Endothelial cell (in vitro differentiated cells): ENCODE measurements at places on chromosomes 2 and 18.

DNA sequence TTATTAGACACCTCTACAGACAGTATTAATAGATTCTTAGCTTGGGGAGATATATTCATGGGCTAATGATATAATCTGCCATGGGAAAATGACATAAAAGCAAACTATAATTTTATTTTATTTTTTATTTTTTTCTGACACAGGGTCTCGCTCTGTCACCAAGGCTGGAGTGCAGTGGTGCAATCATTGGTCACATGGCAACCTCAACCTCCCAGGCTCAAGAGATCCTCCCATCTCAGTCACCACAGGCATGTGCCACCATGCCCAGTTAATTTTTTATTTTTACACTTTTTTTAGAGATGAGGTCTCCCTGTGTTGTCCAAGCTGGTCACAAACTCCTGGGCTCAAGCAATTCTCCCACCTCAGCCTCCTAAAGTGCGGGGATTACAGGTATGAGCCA is 39.3 kb downstream of the RTN4 start:
- DNase-seq, result no peak

DNA sequence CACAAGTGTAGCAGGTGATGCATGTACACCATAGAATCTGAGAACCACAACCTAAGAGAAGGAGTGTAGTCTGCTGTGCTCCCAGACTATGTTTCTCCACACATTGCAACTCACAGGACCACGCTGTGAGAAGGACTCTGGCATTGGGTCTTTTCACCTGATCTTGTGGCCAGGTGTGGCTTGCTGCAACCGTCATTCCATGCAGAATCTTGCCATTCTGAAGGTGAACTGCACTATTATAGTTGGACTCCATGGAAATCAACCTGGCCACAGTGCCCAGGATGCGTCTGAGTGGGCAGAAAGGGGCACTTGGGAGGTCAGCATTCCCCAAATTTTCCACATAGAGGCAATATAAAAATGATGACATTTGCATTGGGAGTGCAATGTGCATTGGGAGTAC is 122.2 kb downstream of the CAPN13 start:
- DNase-seq, result no peak

DNA sequence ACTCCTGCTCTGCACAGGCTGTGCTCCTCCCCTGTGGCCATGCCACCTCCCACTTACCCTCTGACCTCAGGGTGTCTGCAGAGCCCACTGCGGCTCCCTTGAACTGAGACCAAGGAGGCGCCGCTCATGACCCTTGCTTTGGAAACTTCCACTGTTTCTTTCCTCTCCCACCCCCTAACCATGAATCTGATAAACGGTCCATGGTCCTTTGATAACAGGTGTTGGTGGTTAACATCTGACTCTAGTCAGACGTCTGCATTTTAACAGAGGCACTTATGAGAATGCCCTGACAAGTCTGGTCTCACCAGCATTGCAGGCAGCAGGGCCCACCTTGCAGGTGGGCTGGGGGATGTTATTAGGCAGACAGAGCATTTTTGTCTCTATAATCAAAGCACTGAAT is 113.6 kb upstream of the APCDD1 start:
- DNase-seq, result no peak

GRCh38 chr2:197875763-197876162 is 71.4 kb downstream of the PLCL1 start:
- DNase-seq, result no peak

GRCh38 chr2:10075571-10076209 is 4.5 kb downstream of the CYS1 start:
- DNase-seq, result no peak

DNA sequence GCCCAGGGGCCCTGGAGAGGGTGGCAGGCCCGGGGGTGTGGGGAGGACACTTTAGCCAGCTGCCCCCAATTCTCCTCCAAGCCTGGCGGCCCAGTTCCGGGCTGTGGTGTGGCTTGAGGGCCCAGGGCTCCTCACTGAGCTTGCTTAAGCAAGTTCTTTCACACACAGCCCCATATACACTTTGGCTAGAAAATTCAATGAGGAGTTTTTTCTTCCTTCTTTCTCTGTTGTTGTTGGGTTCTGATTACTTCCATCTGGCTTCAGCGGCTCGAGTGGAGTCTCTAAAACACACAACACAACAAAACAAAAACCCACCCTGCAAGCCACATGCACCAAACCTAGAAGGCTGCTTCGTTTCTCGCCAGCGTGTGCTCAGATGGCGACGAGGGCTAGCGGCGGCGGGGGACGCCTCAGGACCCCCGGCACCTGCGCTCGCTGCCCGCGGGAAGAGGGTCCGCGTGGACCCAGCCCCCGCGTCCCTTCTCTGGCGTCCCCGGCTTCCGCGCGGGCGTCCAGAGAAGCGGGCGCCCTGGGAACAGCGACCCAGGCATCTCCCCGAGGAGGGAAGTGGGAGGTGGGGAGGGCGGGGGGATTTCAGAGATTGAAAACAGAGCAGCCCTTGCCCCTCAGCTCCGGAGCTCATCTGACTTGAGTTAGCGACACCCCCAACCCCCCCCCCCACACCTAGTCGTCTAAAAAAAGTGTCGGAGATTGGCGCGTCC is 577 bp upstream of the GLI2 start:
- DNase-seq, result no peak

- peak; percentile 31 for DNase-seq
Observed at GRCh38 chr18:46756559-46757201, at the start of gene ST8SIA5. Gene ST8SIA5, minus strand, starts transcription at chr18:46757053. Its CDS starts 545 bp downstream, at chr18:46756508.

- no peak for DNase-seq
Observed at GRCh38 chr18:68665628-68666027, 49.3 kb downstream of the TMX3 start.

GRCh38 chr2:199988151-199988550 is 32.8 kb downstream of the MAIP1 start:
- DNase-seq, result peak; percentile 7

DNA sequence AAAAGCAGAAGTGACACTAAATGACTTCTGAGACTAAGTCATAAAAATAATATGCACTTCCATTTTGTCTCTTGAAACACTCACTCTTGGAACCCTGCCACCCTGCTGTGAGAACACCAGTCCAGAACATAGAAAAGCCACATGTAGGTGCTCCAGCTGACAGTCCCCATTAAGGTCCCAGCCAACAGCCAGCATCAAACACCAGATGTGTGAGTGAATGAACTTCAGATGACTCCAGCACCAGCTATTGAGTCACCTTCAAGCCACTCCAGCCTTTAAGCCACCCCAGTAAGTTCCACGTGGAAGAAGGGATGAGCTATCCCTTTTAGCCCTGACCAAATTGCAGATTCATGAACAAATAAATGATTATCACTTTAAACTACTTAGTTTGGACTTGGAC is 31.5 kb upstream of the LGALSL start:
- no peak for DNase-seq

GRCh38 chr2:26970244-26970927 is at the start of gene MAPRE3:
Gene MAPRE3, plus strand, starts transcription at chr2:26970637. Its CDS starts 51,582 bp downstream, at chr2:27022219.
- DNase-seq, result peak; percentile 90

- DNase-seq, result no peak
Observed at GRCh38 chr2:235170536-235171521, 219.0 kb downstream of the SH3BP4 start.

GRCh38 chr18:33076601-33077000 is 303.8 kb upstream of the KLHL14 start:
- DNase-seq, result no peak

DNA sequence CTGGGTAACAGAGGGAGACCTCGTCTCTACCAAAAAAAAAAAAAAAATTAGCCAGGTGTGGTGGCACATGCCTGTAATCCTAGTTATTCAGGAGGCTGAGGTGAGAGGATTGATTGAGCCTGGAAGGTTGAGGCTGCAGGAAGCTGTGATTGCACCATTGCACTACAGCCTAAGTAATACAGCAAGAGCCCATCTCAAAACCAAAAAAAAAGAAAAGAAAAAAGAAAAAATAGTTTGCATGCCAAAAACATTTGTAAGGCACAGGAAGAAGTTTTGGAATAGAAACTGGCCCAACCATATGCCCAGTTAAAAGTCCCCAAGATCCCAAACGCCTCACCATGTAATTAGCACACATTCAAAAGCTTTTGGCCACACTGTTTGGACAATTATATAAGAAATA is 13.4 kb upstream of the ACOXL start:
- no peak for DNase-seq

- DNase-seq, result no peak
Observed at GRCh38 chr2:12045864-12046291, 299.4 kb downstream of the LPIN1 start.

DNA sequence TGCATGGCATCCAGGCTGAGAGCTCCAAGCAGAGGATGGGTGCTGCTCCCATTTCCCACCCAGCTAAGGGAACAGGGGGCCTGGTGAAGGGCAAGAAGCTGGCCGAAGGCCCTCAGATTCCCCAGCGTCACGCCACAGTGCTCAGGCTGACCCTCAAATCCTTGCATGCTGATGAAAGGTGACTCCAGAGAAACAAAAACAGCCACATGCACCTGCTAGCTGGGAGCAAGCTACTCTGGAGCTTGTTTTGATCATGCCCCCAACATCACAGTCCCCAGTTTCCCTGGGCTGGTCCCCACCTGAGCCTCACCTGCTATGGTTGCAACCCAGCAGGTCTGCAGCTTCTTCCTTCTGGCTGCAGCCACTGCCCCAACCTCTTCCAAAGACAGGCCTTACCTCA is 13.3 kb downstream of the RAB11FIP5 start:
- DNase-seq, result no peak

GRCh38 chr2:181300600-181301291 is 156.4 kb upstream of the ITGA4 start:
- no peak for DNase-seq

- DNase-seq, result no peak
Observed at GRCh38 chr2:40225670-40226210, 226.2 kb downstream of the SLC8A1 start.

DNA sequence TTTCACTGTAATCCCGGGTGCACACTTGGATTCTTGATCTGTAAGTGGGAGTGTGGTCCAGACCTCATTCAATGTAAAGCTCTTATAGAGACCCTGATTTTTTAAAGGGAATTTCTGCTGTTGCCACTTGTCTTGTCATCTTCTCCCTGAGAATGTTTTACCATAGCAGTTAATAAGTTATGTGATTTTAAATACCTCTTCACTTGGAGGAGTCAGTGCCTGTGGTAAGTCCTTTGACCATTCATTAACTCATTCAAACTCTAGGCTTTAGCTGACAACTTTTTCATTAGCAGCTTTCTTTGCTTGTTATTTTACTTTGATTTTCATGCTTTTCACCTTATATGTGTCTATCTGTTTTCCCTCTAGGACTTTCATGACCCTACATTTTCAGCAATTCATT is 51.3 kb downstream of the FMNL2 start:
- DNase-seq, result no peak

GRCh38 chr18:24630346-24630880 is 170.0 kb downstream of the HRH4 start:
- no peak for DNase-seq

- DNase-seq, result no peak
Observed at GRCh38 chr2:28610583-28611201, 114.8 kb downstream of the PLB1 start.

- DNase-seq, result peak; percentile 22
Observed at GRCh38 chr2:73746015-73746876, 9.1 kb upstream of the TPRKB start.

DNA sequence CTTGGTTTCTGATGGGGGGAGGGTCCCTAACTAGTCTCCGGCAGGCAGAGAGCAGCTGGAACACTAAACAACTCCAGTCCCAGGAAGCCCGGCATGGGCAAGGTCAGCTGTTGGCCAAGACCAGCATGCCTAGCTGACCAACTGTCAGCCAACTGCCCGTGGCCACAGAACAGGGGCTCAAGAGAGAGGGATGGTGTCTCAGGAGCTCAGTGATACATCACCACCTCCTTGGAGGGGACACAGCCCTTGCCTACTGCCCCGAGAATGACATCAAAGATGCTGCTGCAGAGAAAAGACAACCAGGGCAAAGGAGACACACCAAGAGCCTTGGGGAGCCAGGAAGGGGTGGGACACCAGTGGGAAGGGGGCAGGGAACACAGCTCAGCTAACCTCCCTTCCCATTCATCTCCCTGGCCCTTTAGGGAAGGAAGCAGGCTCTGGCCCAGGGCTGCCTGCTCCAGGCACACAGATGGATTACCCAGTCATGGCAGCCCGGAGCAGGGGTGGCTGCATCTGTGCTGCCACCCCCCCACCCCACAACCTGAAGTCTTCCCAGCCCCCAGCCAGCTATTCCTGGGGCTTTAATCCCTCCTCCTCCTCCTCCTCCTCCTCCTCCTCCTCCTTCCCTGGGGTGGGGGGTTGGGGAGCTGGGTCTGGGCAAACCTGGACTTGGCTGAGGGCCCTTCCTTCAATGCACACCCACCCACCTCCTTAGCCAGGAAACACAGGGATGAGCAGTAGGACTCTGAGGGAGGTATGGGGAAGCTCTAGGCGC is 1.9 kb downstream of the BIN1 start:
- no peak for DNase-seq

DNA sequence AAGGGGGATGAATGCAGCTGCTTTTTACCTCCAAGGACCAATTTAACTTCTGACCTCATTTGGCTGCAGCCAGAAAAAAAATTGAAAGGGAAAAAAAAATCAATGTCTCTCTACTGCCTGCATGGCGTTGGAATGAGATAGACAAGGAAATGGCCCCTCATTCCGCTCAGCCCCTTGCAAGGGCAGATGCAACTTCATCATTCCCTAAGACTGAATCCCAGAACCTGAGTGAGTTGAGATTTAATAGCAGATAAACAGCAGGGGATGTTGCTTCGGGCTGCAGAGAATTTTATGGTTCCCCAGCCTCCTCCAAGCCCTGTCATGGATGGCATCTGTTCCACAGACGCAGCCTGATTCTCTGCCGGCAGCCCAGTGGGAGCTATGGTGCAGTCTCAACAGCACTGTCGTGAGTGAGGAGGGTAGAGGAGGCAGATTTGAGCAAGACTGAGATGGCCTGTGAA is 49.0 kb downstream of the CAPN13 start:
- DNase-seq, result no peak

GRCh38 chr18:62165583-62165982 is 21.3 kb downstream of the PIGN start:
- DNase-seq, result no peak

GRCh38 chr2:179021258-179021657 is 28.7 kb downstream of the CCDC141 start:
- no peak for DNase-seq

GRCh38 chr18:60259052-60259681 is 113.4 kb downstream of the MC4R start:
- DNase-seq, result no peak

DNA sequence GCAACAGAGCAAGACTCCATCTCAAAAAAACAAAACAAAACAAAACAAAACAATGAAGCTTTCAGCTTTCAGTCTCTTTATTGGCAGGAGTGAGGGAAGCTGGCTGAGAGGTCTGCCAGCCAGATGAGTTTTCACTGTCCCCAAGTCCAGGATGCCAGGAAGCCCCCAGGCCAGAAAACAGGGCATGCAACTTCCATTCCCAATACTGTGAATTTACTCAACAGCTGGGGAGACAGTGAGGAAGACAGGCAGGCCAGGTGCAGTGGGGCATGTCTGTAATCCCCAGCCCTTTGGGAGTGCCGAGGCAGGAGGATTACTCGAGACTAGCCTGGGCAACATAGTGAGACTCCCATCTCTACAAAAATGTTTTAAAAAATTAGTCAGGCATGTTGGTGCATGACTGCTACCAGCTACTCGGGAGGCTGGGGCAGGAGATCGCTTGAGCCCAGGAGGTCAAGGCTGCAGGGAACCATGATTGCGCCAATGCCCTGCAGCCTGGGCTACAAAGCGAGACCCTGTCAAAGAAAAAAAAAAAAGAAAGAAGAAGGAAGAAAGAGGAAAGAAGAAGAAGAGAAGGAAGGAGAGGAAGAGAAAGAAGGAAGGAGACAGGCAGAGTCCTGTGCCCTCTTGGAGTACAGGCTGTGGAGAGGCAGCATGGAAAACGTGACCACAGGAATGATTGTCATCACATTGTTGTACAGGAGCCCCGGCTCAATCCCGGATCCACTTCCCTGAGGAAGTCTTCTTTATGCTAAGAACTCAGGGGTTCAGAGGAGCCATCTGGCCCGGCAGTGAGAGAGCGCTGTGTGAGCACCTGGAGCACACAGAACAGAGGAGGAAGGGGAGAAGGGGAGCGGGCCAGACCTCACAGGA is 29.2 kb upstream of the POMC start:
- peak; percentile 37 for DNase-seq
